ENCODE measurements at places on chromosomes 7 and 10.

GRCh38 chr10:13823709-13824405, 237.1 kb downstream of the PRPF18 start:
- no peaks in the 10 kb centered on the region for H3K27me3 ChIP-seq
- H3K4me1 ChIP-seq, result no peaks in the 10 kb centered on the region
- no peak overlapping the region for H3K27ac ChIP-seq
- H3K36me3 ChIP-seq, result no peaks in the 10 kb centered on the region
- no peak for DNase-seq

DNA sequence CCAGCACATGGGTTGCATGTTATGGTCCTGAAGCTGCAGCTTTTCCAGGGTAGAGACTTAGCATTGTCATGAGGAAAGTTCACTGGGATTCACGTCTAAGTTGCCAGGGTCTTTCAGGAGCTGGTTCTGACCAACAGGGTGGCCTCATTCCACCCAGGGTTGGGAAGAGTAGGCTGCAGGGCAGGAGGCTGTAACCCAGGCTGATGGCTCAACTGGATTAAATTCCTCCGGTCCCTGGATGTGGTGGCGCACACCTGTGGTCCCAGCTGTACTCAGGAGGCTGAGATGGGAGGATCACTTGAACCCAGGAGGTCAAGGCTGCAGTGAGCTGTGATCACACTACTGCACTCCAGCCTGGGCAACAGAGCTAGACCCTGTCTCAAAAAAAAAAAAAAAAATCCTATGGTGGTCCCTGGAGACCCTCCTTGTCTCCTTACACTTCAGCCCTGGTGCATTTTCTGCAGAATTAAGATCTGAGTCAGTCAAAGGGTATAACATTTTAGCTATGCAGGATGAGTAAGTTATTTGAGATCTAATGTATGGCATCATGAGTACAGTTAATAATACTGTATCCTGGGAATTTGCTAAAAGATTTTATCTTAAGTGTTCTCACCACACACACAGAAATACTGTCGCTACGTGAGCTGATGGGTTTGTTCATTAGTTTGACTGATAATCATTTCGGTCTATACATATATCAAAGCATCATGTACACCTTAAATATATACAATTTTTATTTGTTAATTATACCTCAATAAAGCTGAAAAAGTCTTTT, 44.0 kb downstream of the ASB13 start:
- H3K27ac ChIP-seq, result peak overlapping the region; percentile 40
- H3K4me1 ChIP-seq, result peaks cover 18% of the 10 kb centered on the region
- H3K36me3 ChIP-seq, result no peaks in the 10 kb centered on the region
- H3K4me3 ChIP-seq, result no peak overlapping the region
- DNase-seq, result no peak

GRCh38 chr7:25116621-25117020, 8.4 kb downstream of the CYCS start:
- H3K4me1 ChIP-seq, result no peaks in the 10 kb centered on the region
- no peak for DNase-seq
- H3K27ac ChIP-seq, result no peak overlapping the region

DNA sequence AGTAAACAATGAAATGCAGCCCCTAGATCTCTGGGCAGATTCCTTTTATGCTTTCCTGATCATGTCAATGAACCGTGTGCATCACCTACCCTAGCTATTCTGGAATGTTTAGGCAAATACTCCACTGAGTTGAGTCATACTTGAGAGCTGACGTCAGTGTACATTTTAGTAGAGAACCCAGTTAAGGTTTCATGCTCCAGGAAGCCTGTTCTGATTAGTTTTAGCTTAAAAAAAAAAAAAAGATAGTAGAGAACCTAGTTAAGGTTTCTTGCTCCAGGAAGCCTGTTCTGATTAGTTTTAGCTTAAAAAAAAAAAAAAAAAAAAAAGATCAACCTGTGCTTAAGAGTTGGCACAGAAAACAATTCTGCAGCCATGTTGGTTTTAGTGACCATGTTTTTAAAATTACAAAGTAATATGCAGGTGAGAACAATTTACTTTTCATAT, 3.7 kb upstream of the MCU start:
- H3K36me3 ChIP-seq, result no peaks in the 10 kb centered on the region
- H3K27ac ChIP-seq, result no peak overlapping the region
- peaks cover 5% of the 10 kb centered on the region for H3K4me1 ChIP-seq
- no peaks in the 10 kb centered on the region for H3K27me3 ChIP-seq
- no peak for DNase-seq
- no peak overlapping the region for H3K4me3 ChIP-seq

Measured in tibial nerve (tissue), 4 donors.